Activated T-cell treated with anti-CD3 and anti-CD28 coated beads for 1 hour (primary cell): ENCODE measurements at places on chromosomes 7 and 10.

GRCh38 chr10:128852449-128852848, 614.6 kb upstream of the MGMT start:
- no peak for DNase-seq

GRCh38 chr10:75486591-75486990, 55.2 kb downstream of the LRMDA start:
- no peak for DNase-seq

GRCh38 chr7:130940907-130941306, 206.9 kb upstream of the KLF14 start:
- no peak for DNase-seq

DNA sequence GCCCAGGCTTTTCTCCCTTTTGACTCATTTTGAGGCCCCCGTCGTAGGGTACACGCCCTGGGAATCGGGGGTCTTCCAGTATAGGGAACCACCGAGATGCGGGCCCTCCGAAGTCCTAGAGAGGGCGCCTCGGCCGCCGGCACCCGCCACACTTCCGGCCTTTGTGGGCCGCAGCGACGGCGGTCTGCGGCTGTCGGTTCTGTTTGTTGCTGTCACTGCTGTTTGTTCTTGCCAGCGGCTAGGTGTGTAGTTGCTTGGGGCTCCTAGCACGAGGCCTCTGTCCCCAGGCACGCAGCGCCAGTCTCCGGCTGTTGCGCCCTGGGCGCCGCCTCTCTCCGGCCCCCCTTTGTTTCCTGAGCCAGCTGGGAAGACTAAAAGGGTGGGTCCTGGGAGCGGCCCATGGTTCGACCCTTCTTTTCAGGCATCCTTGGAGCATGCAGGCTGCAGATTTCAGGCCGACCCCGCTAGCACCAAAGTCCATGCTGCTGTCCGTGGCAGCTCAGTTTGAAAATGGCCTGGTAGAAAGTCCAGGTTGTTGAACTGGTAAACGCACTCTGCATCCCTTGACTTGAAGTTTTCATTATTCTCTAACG, 17.8 kb upstream of the ZKSCAN1 start:
- peak; percentile 55 for DNase-seq

DNA sequence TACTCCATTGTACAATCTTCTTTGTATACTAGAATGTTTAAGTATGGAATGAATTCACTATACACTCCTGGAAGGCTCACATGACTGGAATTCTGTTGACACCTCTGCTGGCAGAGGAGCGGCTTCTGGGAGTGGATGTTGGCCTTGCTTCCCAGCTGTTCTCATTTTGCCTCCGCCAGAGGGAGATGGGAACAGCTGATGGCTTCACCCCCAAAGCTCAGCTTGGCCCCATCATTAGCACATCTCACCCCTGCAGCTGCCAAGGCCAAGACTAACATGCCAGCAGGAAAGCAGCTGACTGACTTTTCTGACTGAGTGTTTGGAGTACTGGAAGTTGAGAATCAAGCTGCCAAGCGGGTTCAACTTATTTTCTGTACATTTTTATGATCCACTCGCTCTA, 15.1 kb downstream of the ADAM12 start:
- no peak for DNase-seq

- DNase-seq, result no peak
These were observed 12.7 kb downstream of the EEPD1 start for GRCh38 chr7:36165802-36166201.

DNA sequence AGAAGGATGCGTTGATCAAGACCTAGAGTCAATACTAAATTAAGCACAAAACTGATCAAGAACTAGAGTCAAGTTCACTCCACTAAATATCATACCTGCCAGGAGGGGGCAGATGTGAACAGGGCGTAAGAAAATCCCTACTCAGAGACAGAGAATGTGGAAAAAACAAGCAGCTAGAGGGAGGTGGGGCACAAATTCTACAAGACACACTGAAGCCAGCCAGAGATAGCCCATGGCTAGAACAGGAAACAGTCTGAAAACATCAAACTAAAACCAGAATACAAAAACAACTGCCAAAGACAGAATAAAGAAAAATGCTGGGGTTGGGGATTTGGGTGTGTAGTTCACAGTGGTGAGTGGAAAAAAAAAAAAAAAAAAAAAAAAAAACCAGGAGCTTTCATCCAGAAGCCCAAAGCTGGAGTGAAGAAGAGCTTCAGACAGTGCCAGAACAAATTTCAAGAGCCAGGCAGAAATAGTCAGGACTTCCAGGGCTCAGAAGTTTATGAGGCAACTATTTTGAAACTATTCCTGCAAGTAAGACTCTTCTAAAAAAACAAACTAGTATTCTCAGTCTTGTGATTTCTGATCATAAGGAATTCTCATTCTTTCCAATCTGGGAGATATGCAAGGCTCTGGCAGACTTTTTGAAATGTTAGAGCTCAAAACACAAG, 118.3 kb downstream of the CCDC71L start:
- no peak for DNase-seq

DNA sequence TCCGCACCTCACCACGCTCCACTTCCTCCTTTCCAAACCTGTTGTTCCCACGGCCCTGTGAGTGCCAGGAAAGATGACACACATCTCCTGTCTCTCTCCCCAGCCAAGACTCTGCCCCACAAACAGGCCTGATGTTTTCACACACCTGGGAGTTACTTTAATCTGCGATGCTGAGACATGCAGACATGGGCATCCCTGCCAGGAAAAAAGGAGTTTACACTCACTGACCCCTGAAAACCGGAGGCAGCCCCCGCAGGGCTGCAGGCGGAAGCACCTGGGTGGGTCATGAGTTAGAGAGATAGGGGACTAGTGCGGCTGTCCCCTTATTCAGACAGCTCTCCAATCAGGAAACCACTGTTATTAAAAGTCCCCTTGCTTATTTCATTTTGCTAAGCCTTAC, 106.4 kb upstream of the CARD11 start:
- DNase-seq, result no peak

- no peak for DNase-seq
These were observed 177.0 kb downstream of the PRKAG2 start for GRCh38 chr7:151699928-151700319.

GRCh38 chr10:28679581-28680357, 2.4 kb downstream of the BAMBI start:
- DNase-seq, result no peak

DNA sequence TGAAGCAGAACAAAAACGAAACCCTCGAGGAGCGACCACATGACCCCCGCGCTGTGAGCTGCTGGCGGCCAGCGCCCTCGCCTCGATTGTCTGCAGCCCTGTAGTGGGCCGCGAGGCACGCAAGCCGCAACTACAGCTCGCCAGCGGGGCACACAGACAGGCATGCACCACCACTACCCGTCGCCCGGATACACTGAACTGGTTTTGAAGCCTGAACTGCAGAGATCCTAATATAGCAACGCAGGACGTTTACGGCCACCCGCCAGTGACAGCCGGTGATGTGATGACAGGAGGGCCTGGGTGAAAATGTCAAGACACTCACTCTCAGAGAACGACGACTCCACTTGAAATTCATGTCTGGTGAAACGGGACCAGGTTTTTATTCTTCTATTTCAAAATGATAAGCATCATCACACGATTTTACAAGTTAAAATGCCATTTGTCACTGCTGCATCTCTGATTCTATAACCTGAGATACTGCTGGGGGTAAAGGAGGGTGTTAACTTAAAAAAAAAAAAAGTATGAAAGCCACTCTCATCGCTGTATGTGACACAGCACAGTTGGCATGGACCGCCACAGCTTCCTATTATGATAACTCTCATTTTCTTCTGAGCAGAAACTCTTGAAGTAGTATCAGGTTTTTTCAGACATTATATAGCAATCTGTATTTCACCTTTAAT, 120.3 kb upstream of the DIP2C start:
- DNase-seq, result no peak

DNA sequence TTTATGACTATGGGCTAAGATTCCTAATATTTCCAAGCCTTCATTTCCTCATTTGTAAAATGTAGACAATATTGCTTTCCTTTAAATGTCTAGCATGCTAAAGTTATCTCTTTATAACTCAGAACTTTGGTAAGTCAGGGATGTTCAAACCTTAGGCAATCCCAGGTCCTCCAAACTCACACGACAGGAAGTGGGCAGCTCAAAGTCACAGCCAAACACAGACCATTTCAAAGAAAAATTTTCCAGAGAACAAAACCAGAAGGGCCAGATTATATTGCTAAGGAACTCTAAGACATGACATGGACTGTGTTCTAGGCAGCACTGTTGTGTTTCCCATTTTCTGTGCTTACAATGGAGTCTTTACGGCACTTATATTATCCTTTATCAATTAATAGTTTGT, 87.8 kb upstream of the DYNC1I1 start:
- no peak for DNase-seq

DNA sequence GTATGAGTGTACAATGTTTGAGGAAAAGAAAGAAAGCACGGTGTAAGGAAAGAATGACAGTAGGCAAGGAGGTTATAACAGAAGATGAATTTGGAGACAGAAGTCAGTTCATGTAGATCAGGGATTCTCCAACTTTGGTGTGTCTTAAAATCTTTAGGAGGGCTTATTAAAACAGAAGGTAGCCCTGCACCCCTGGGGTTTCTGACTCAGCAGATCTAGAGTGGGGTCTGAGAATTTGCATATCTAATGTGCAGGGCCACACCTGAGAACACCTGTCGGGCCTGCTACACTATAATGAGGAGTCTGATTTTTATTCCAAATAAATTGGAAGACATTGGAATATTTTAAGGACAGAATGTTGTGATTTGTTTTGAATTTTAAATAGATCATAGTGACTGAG, 120.6 kb downstream of the RNF133 start:
- DNase-seq, result no peak

DNA sequence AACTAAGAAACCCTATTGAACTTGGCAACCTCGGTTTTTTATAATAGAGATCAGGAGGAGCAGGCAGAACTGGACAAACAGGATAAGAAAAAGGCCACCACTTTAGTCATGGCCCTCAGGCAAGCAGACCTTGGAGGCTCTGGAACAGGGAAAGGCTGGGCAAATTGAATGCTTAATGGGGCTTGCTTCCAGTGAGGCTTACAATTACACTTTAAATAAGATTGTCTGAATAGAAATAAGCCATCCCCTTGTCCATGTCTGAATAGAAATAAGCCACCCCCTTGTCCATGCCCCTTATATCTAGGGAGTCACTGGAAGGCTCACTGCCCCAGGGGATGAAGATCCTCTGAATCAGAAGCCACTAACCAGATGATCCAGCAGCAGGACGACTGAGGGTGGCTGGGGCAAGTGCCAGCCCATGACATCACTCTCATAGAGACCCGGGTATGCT, 40.6 kb downstream of the AKR1B15 start:
- no peak for DNase-seq

DNA sequence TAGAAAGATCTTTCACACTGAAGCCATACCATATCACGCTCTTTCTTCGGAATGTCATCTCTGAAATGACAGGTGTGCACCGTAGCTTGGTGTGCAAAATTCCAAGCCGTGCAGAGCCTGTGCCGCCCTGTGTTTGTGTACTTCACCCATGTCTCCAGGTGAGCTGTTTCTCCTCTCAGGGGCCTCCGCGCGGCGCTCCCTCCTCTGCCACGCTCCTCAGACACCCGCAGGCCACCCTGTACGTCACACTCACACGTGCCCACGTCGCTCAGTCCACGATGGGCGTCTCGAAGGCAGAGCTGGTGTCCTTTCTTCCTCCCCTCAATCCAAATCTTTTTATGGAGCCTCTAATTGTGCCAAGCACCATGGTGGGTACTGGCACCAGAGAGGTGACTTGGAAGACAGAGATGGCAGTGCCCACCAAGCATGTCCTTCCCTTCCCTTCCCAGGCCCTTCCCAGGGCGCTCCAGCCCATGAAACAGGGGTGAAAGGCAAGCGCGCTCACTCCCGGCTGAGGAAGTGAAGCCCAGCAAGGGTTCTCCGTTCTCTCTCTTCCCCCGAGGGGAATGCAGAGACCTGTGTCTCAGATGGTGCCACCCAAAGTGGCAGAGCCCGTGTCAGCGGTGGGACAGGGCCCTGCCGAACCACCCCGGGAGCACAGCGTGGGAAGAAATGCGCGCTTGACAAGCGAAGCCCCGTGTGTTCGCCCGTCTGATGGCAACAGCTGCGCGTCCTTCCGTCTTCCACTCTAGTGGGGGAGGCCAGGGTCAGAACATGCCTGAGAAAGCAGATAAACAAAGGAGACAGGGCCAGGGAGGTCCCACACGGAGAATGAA, 292.5 kb upstream of the SHH start:
- DNase-seq, result no peak

GRCh38 chr7:47636433-47637175, 54.7 kb upstream of the TNS3 start:
- DNase-seq, result no peak

GRCh38 chr10:27715505-27715904, 30.1 kb downstream of the MKX start:
- DNase-seq, result no peak

- no peak for DNase-seq
These were observed 127.7 kb downstream of the ELMO1 start for GRCh38 chr7:37320848-37321468.

GRCh38 chr7:25384788-25385505, 156.7 kb upstream of the NPVF start:
- DNase-seq, result no peak

DNA sequence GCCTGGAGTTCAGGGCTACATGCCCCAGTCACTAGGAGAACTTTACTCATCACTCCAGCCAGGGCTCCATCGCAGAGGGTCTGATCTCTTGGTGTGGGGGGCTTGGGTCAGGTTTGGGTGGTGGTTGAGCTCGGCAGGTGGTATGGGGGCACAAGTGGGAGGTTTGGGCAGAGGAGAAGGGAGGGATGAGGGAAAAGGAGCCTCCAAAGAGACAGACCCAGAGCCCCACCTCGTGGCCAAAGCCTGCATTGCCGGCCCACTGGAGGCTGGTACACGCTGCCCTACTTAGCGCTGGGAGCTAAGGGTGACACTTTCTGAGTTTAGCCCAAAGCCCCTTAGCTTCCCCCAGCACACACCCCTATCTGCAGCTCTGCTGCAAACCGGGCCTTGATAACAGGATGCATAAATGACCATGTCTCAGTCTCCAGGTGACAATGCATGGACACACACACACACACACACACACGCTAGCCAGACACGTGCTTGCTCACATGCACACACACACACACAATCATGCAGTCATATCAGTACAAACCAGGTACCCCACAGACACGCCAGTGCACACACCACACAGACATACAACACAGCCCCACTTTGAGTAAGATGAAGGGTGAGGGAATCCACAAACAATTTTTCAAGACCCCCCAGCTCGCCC, 14.7 kb downstream of the LZTS2 start:
- peak; percentile 79 for DNase-seq

DNA sequence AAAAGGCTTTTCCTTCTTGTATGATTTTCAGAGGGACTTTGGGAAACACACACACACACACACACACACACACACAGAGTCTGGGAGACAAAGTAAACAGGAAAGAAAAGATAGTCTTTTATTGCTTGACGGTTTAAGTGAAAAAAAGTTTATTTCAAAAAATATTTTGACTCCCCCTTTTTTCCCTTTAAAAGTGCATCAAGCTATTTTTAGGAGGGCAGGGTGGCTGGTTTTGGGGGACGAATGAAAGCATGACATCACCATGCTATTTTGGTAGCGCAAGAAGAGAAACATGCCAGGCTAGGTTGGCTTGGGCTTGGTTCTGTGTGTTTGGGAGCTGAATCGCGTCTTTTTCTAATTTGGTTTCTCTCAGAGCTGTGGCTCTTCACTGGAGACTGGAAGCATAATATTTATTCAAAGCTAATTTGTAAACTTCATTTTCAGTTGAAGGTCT, 129.2 kb downstream of the BAMBI start:
- no peak for DNase-seq
